ENCODE measurements at places on chromosomes 16 and 17.

- DNase-seq = no peak
Measured at GRCh38 chr17:65227637-65228036, 90.5 kb downstream of the RGS9 start.

DNA sequence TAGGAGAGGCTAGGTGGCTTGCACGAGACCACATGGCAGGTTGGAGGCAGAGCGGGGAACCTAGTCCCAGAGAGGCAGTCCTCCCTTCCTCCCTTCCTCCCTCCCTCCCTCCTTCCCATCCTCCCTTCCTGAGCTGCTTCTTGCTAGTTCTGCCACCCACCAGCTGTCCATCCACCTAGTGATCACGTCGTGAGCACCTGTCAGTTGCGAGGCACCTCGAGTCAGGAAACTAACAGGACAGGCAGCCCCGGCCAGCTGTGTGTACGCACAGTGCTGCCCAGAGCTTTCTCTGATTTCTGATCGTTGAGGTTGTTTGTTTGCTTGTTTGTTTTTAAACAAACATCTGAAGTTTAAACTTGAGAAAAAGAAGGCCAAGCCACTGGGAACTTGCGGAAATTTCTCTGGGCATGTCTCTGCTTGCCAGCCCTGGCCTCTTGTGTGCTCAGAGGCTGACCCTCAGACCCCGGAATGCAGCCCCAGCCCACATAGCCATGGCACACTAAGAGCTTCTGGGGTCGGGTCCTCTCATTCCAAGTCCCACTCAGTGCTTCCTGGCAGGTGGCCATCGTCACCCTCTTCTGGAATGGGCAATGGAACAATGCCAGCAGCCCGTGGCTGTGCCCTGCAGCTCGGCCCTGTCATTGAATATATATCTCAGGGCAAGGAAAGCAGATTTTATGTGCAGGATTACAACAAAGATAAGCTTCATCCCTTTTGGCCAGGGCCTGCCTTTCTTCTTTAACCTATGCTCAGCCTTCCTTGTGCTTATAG, 174.0 kb downstream of the KATNIP start:
- no peak for DNase-seq

- peak; percentile 83 for DNase-seq
Measured at GRCh38 chr17:41784207-41784744, 2.2 kb downstream of the JUP start.

GRCh38 chr16:77190190-77190477, 856 bp upstream of the MON1B start:
- DNase-seq = no peak

DNA sequence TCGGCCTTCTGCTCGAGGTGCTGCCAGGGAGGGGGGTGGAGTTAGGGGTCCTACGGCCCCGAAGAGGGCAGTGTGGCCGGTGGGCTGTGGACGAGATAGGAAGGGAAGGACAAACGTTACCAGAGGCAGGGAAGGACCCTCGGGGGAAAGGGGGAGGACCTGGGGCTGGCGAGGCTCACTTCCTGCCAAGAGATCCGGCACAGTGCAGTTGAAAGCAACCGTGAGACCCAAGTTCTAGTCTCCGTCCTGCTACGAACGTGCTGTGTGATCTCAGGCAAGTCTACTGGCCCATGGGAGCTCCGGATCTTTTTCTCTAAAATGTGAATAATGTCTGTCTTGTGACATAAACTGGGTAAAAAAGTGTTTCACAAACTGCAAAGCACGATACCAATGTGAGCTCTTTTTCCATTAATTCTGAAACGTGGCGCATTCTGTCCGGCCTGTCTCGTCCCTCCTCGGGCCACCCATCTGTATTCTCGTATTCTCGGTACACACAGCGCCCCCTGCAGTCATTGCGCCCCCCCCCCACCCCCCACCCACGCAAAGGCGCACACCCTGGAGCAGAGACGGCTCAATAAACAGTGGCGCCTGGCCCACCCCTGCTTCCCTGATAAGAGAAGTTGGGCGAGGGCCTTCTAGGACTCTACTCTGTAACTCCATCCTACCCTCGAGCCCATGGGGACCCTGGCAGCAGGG, 8.8 kb downstream of the CYGB start:
- DNase-seq = peak; percentile 60

GRCh38 chr16:25413975-25414374, 156.3 kb upstream of the ZKSCAN2 start:
- no peak for DNase-seq

DNA sequence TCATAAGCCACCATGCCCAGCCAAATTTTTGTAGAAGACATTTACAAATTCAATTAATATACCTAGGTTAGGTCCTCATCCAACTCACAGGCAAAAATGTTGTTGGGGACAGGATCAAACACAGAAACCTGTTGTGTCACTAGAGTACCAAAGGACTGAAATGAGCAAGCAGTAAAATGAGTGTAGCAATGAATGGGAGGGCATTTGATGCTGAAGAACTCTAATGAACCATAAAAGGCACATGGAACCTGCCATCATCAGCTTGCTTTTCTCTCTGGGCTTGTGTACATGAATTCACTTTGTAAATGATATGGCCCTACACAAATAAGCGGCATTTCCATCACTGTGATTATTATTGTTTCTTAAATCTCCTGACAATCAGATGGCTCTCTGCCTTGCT, 17.8 kb downstream of the USP31 start:
- DNase-seq = no peak

DNA sequence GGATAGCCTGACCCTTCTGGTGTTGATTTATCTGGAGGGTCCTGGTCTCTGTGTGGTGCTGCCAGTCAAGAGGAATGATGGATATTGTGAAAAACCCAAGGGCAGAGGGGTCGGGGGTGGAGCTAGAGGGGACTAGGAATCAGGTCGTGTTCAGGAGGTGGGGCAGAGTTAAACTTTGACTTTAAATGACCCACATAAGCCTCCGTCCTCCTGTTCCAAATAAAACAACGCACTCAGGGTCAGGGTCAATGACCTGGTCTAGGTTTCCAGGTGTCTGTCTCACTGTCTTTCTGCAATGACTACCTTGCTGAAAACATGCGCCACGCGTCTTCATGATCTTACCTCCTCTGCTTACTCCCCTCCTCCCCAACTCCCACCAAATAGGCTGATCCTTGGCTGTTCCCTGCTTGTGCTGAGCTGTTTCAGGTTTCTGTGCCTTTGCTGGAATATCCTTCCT, 14.7 kb downstream of the AOC3 start:
- no peak for DNase-seq

DNA sequence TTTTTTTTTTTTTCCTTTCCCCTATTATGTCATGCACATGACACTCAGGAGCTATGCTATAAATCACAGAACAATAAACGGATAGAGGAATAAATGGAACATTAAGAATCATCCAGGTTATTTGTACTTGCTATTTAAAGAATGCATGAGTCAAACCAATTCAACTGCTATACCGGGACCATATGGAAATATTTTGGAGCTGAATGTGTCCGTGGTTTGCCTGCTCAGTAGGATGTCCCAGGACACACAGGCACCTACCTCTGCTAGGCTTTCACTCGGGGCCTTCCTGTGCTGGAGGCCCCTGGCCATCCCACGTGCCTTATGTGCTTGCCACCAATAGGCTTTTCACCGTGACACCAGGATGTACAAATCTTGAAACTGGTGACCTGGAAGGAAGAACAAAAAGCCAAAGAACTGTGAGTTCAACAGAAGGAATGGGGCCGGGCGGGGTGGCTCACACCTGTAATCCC, 15.3 kb upstream of the SEC14L1 start:
- DNase-seq = peak; percentile 94

GRCh38 chr16:27222249-27223225, 19.2 kb downstream of the KDM8 start:
- DNase-seq = peak; percentile 78

DNA sequence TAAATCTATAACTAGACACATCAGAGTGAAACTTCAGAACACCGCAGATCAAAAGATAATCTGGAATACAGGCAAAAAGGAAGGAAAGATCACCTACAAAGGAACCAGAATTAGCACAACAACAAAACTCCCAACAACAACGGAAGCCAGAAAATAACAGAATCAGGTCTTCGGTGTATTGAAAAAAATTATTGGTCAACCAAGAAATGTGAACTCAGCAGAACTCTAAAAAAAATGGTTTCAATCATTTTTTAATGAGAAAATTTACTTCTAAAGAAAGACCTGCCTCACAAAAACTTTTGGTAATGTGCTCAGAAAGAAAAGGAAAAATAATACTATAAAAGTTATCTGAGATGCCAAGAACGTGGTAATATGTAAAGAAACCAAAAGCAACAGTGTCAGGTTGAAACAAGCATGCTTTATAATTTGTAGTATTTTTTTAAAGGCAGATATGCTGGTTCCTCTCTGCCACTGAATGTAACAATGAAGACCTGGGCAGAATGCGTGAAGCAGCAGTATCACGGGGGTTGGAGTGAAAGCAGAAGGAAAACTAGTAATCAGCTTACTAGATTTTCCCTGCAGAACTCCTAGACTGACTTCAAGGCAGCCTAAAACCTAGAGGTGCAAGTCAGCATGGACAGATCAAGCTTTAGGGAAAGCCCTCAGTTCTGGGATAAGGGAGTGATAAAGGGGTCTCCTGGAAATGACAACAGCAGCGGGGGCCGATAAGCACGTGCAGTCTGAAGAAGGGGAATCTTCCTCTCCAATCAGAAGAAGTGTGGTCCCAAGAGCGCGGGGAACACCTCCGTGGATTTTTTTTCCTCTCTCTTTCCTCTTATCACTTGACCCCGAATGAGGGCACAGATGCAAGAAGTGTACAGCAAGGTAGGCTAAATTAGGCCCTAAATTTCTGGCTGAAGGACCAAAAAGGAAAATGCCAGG, 80.9 kb upstream of the TEKT1 start:
- no peak for DNase-seq

- no peak for DNase-seq
Measured at GRCh38 chr17:45222289-45222995, 757 bp downstream of the FMNL1 start.

DNA sequence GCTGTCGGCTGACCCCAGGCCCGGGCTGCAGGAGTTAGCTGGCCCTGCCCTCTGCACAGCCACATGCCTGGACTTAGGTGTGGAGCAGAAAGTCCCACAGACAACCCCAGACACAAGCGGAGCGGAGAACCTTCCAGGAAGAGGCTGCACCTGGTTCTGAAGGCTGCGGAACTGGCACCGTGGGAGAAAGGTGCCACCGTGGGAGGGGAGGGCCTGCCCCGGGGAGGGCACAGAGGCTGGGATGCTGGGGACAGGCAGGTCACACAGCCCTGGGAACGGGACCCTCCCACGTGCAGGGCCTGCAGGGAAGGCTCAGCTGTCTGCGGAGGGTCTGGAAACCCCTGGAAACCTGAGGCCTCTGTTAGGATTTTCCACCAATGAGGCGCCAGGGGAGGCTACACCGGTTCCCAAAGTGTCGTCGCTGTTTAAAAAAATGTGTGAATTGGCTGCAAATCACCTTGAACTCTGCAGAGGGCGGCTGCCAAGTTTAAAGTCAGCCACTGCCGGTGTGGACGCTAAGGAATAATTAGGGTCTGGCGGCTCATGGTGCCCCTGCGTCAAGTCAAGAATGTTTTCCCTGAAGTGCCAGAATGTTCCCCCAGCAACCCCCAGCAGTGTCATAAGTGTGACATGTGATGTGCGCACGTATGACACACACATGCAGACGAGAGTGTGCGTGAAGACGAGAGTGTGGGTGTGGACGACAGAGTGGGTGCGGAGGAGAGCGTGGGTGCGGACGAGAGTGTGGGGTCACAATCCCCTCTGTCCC, 50.9 kb upstream of the PABPN1L start:
- no peak for DNase-seq

DNA sequence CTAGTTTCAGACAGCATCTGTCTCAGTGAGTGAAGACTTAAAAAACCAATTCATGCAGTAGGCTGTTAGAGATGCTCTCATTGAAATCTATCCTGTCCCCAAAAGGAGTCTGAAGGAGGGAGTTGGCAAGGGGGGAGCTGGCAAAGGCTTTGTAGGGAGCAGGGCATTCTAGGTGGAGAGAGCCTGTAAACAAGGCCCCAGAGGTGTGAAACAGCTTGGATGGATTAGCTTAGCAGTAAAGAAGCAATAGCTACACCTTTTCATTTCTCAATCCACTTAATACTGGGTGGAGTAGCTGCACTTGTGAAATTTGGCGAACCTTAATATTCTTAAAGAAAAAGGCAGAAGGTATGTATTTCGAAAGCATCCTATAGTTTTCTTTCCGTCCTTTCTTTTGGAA, 61.8 kb downstream of the KSR1 start:
- DNase-seq = no peak
